GF-D8 (cell line): ENCODE measurements at places on chromosomes 5 and 9.

DNA sequence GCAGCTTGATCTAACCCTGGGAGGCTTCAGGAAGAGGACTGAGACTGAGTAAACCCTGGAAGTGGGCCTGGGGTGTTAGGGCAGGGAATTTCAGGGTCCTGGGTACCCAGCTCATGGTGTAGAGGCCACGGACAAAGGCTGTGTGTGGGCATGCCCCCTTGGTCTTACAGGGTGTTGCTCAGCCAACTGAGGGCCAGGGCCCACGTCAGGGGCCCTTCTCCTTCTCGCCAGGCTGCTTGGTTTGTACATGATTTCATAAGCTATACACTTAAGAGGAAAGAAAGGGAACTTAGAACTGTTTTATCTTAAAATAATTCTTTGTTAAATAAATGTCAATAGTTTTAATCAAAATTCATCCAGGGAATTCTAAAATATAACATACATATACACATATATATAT, 95.4 kb downstream of the TLE4 start:
- DNase-seq: no peak

DNA sequence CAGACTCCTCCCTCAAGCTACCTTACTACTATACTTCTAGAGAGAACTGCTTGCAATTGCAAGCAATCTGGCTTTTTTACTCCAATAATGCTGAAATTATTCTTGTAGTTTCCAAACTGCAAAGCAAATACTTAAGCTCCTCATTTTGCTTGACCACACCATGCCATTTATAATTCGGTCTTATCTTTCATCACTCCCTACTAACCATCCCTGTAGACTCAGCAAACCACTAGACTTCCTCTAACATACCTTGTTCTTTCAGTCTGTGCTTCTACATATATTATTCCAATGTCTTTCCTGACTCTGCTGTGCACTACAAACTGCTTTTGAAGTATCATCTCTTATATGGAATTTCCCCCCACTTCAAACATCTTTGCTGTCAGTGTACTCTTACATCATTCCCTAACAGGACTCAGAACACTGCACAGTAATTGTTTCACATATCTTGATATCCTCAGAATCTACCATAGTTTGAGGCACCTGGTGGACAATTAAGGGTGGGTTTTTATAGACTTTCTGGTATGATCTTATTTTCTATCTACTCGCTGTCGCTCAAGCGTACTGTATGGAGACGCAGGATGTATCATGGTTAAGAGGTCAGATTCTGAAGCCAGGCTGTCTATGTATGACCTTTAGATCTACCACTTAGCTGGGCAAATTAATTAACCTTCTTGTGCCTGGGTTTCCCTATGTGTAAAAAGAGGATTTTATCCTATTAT, 2.8 kb downstream of the IL6ST start:
- DNase-seq: no peak

DNA sequence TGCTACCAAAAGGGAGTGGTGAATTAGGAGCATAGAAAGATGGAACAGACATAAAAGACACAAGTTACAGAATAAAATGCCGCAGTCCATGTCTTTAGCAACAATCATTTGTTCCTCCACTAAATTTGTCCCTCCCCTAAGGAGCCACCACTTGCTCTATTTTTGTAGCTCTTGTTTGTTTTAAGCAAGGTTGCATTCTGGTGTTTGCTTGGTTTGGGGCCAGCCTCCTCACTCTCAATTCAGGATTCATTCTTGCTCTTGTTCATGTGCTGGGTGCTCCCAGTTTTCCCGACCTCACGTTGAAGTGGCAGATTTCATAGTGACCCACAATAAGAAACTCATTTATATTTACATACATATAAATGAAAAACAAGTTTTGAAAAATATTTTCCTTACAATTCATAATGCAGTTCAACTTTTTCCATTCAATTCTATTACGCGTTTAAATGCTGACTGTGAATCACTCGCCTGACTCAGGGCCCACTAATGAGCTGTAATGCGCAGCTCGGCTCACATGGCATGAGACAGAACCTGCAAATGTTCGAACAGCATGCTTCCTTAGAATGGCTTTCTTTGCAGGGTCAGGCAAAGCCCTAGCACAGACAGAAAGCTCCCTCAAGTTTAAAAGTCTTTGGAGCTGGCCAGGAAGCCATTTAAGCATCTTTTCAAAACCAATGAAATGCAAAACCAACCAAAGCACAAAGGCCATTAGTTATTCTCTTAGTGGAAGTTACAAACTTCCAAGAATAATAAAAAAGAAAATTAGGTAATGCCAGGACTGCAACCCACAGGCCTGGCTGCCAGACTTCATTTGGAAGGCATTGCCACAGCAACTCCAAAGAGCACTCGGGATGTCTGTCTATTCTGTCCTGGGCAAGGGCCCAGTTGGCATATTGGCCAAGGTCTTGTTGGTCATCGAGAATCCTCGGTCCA, 41.7 kb downstream of the RETREG1 start:
- no peak for DNase-seq

GRCh38 chr9:133702798-133703590, 35.2 kb downstream of the SARDH start:
- DNase-seq: no peak

- DNase-seq: no peak
These were observed 4.1 kb downstream of the BAG1 start for GRCh38 chr9:33260372-33260771.

DNA sequence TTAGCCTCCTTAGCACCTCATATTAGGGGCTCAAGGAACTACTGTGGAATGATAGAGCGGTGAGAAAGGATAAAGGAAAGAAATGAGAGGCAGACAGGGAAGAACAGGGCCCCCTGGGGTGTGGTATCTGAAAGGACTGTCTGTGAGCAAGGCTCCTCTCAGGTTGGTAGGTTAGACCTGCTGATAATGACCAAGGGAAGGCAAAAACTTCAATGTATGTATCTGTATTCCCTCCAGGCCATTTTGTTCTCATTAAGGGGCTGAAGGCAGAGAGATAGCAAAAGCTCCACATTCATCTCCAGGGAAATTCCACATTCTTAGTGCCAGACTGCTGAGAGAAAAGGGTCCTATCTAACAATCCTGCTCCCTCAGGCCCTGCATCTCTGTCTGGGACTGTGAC, 28.6 kb downstream of the TRIM32 start:
- DNase-seq: no peak

GRCh38 chr9:79670269-79670961, 98.7 kb downstream of the TLE4 start:
- no peak for DNase-seq

DNA sequence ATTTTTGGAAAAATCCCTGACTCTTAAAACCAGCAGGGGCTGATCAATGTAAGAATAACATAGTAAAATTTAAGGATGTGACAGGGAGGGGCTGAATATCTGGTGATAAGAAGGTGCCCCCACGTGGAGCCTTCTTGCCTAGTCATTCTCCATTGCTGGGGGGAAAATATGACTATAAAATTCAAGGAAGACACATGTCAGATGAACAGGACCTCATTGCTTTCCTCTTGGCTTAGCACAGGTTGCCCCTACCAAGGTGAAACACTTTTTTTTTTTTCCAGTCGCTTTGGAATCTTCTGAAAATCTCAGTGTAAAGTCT, 310.9 kb downstream of the EFNA5 start:
- no peak for DNase-seq

DNA sequence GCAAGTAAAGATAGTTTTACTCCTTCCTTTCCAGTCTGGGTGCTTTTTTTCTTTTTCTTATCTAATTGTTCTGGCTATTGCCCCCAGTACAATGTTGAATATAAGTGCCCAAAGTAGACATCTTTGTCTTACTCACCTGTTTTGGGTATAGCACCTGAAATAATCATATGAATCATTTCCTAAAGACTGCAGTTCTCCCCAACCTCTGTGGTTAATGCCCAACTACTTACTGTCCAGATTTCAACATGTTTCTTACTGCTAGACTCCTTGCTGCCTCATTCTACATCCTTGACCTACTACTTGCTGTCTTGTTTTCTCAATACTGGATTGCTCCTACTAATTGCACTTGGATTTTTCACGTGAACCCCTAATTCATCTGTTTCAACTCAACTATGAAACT, 8.8 kb upstream of the HSDL2 start:
- DNase-seq: no peak

DNA sequence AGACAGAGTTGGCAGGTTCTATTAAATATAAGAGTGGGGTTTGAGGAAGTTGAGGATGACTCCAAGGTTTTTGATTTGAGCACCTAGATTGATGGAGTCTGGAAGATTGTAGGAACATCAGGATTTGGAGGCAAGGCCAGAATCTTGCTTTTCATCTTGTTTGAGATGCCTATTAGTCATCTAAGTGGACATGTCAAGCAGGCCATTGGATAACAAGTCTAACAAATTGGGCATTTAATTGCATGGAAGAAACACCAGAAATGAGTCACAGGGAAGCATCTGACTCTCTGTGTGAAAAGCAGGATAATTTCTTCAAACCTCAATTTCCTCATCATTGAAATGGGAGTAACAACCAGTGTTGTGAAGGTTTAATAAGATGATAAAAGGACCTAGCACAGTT, 53.3 kb upstream of the ARL15 start:
- no peak for DNase-seq

DNA sequence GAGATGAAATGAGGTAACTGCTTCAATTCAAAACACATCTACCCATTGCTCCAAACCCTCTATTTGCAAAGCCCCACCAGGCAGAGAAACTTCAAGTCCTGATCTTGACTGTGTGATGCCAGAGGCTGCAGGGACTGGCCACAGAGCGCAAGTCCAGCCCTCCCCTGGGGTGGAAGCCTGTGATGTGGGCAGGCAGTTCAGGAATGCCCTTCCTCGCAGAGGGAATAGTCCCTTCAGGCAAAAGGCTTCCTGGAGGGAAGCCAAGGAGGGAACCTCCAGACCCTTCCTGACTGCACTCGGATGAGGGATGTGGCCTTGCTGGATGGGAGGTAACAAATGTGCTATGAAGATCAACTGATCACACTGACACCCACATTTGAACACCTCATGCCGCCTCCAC, 131.2 kb downstream of the SLIT3 start:
- DNase-seq: no peak

GRCh38 chr9:113626735-113627495, 163.4 kb downstream of the RGS3 start:
- DNase-seq: no peak

GRCh38 chr9:113501129-113501686, 37.7 kb downstream of the RGS3 start:
- DNase-seq: no peak

- DNase-seq: no peak
These were observed 208.8 kb upstream of the CTNND2 start for GRCh38 chr5:12113062-12113461.

- no peak for DNase-seq
These were observed 427.9 kb upstream of the ADAMTSL1 start for GRCh38 chr9:18046068-18046467.

DNA sequence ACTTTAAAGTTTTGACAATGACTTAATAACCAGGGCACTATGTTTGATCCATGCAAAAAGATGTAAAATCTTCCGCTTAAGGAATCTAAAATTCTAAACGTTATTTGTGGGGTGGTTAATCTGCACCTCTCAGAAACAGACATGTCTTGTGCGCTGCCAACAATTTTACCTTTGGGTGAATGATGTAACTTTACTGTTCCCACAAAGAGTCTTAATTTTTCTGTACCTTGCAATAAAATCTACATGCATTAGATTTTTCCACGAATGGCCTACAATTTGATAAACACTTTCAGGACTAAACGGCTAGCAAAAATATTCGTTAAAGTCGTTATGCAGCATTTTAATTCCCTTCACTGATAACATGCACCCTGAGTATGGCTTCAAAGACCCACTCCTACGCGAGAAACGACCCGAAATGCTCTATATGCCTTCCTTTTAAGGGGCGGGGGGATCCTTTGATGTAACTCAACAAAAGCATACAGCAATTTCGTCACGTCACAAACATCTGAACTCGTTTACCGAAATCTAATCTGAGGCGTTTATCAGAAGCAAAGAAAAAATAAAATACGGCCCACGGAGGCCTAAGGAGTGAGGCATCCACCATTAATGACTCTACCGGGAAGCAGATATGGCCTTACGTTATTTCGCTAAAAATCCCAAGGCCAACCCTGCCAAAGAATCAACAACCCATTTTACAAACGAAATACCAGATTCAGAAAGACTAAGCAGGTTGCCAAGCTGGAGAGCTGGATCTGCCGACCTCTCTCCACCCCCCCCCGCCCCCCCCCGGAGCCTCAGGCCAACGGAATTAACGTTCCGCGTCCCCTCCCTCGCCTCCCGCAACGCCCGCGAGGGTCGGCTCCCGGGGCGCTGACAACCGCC, 621 bp downstream of the AK6 start:
- no peak for DNase-seq

DNA sequence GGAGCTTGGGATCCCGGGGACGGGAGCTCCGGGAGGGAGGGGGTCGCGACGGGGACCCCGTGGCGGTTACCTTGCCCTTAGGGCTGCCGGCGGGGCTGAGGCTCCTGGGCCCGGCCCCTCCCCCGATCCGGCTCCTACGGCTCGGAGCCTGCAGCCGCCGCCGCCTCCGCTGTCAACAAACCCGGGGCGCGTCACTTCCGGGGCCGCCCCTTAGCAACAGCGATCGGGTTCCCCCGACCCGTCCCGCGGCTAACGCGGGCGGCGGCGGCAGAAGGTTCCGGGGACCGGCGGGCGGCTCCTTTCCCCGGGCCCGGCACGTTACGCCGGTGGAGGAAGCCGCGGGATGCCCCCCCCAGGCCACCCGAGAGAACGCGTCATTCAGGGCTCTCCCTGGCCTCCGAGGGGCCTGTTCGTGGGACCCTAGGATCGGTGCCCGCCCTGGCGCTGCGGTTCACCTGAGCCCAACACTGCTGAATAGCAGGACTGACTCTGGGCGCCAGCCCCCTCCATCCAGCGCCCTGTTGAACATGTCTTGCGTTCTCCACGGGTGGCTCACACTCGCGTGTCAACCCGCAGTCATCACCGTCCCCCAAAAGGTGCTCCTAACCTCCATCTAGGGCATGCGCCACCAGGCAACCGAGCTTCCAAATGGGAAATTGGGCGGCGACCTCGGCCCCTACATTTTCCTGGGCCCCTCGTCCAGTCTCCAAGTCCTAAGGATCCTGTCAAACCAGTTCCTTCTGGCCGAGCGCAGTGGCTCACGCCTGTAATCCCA, at the start of gene ZER1:
Gene ZER1, minus strand, starts transcription at position 183 of the 775 bp plus-strand sequence. CDS start 16,362 bp downstream, outside the sequence.
- peak; percentile 58 for DNase-seq

DNA sequence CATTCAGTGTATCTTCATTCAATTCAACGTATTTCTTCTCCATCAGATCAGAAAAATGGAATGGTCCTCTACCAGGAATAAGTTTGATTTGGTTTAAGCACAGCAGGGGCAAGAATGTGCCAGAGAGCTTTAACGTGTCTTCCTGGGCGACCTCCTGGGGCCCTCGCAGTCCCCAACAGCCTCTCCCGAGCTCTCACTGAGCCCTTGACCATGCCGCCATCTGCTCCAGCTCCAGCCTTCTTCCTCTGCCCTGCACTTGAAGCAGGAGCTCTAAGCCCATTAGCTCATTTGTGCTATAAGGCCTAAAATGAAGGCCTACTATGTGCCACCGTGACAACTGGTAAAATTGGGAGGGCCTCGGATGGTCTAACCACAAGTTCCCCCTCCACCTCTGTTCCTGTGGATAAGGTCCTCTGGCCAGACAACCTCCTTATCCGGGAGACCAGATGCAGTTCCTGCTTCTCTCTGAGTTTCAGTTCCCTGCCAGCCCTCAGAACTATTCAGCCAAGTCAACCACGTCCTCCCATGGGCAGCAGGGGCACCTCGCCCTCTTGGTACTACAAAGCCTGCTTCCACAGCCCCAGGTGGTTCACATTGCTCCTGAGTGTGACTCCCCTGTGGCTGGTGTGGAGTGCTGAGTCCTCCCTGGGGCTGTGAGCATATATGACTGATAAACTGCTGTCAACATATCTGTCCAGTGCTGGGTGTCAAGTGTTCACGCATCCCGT, 35.8 kb downstream of the C5orf15 start:
- DNase-seq: no peak
